Mesothelial cell of epicardium (in vitro differentiated cells): ENCODE measurements at places on chromosomes 5 and 9.

DNA sequence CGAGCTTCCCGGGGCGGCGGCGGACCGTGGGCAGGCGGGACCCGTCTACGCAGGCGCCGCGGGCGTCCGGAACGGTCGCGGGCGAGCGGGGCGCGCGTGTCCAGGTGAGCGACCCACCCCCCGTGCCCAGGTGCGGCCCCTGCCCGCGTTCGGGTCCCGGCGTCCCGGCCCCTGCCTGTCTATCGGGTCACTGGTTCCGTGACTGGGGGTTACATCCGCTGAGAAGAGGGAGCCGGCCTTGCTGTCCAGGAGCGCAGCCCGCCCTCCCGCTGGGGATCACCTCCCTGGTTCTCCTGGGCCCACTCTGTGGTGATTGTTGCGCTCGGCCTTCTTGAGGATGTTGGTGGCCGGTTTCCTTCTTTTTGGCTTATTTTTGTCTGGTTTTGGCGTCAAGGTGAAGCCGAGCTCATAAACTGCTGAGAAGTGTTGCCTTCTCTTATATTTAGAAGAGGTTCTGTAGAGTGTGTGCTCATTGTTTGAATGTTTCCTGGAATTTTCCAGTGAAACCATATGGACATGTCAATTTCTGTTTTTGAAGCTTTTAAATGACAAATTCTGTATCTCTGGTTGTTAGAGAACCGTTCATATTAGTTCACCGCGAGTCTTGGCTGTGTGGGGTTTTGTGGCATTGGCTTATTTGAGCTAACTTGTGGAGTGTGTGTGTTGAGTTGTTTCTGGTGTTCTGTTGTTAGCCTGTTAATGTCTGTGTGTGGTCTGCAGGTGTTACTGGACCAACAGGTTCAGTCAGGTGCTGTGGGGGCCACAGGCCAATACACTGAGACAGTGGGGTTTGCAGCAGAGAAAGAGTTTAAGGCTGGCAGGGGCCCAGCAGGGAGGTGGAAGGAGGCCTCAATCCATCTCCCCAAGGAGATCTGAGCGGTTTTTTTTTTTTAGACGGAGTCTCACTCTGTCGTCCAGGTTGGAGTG, 621 bp downstream of the CEP72 start:
- DNase-seq = no peak

GRCh38 chr5:122458278-122458872, 146.3 kb downstream of the SNCAIP start:
- DNase-seq = no peak

GRCh38 chr5:56148453-56148971, 84.6 kb downstream of the ANKRD55 start:
- no peak for DNase-seq

GRCh38 chr5:134608555-134608954, 24.1 kb downstream of the SAR1B start:
- DNase-seq = no peak

GRCh38 chr9:108836781-108837180, 19.0 kb downstream of the ACTL7B start:
- no peak for DNase-seq

DNA sequence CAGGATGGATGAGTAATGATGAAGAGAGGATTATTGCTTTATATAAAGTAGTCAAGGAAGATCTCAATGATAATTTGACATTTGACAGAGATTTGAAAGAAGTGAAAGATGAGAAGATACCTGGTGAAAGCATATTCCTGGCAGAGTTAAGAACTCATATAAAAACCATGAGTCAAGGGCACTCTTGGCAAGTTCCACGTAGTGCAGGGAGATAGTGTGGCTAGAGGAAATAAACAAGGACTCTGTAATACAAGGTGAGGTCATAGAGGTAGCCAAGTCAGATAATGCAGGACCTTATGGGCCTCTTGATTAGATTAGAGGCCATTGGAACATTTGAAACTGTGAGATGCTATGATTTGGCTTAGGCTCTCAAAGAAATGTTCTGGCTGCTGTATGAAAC, 72.3 kb downstream of the HCN1 start:
- DNase-seq = no peak

- no peak for DNase-seq
Observed at GRCh38 chr9:15086778-15087324, 176.6 kb upstream of the FREM1 start.

GRCh38 chr5:111887706-111888105, 130.7 kb upstream of the NREP start:
- no peak for DNase-seq

DNA sequence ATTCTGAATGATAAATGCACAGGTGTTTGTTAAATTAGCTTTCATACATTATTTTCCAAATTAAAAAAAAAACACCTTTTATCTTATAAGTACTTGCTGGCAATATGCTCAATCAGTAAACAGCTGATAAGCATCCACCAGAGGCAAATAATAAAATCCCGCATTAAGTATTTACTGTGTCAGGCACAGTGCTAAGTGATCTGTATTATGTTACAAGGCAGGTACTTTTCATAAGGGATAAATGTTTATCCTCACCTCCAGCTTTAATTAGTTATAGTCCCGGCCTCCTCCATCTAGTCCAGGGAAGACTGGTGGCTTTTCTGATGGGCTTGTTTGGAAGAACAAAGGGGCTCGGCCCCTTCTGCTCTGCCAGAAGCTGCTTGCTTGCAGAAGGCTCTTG, 40.1 kb downstream of the PFDN1 start:
- no peak for DNase-seq
